Activated T-helper 2 cell treated with anti-CD3 and anti-CD28 coated beads, Interferon-gamma antibody, Interleukin-2, Interleukin-4, amounts not matched to agents 10 μg/mL and 5 μg/mL and 100 μg/mL, durations not matched to agents 14 hours and 24 hours and 36 hours (primary cell): ENCODE measurements at places on chromosomes 11 and 22.

DNA sequence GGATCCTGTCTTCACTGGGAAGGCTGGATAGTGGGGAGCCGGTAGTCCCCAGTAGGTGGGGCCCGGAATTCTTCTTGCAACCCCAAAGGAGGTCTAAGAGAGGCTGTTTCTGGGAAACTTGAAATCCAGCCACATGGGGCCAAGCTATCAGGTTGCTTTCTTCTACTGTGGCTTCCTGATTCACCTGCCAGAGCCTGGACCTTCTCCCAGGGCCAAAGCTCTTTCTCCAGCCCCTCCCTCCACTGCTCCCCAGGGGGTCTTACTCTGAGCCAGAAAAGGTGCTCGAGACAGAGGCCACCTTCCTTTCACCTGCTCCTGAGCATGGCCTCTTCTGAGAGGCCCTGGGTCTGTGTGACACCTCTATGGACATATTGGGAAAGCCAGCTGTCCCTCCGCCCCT lies 9.1 kb downstream of the TST start:
- no peak for DNase-seq

DNA sequence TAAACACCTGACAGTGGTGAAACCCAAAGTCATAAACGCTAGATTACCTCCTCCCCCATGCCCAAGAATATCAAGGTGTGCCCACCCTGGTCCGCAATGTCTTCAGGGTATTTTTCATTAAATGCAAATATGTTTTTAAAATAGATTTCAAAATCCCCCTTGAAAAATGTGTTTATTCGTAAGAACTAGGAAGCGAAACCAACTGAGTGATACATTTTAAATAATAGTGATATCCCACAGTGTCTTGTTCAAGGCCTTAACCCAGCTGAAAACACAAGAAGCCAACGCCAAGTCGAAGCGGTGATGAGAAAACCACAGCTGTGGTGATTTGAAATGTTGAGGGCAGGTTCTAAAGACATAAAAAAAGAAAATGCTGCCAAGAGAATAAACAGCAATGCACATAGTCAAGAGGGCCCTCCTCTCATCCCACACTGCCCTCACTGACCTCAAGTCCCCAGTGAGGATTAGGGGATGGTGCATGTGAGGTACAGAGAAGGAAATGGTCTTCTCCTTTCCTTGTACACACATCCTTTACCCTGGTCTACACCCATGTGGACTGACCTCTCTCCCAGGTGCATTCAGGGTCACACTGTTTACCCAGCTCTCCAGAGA lies 25.5 kb downstream of the KCNJ1 start:
- no peak for DNase-seq

DNA sequence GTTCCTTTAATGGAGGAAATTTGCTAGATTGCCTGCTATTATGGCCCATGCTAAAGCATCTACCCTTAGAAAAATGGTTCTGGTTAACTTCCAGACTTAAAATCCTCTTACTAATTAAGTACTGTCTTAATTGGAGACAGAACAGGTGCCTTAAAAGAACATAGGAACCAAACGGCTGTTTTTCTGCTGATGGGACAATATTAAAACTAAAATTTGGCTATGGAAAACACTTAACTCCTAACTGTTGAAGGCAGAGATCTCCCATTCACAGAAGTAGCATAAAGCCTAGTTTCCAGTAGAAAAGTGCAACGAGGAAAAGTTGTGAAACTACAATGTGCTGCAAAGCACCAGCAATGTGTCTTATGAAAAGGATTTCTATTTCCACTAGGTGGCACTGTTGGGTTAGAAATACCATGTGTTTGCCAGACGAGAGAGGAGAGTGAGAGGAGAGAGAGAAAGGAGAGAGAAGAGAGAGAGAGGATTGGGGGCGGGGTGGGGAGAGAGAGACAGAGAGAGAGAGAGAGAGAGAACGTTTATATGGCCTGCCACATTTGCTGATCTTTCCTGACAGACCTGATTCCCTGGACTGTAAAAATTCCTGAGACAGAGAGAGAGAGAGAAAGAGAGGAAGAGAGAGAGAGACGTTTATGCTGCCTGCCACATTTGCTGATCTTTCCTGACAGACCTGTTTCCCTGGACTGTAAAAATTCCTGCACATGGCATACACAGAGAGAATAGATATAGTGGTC lies 51.5 kb downstream of the FAM181B start:
- DNase-seq = no peak

DNA sequence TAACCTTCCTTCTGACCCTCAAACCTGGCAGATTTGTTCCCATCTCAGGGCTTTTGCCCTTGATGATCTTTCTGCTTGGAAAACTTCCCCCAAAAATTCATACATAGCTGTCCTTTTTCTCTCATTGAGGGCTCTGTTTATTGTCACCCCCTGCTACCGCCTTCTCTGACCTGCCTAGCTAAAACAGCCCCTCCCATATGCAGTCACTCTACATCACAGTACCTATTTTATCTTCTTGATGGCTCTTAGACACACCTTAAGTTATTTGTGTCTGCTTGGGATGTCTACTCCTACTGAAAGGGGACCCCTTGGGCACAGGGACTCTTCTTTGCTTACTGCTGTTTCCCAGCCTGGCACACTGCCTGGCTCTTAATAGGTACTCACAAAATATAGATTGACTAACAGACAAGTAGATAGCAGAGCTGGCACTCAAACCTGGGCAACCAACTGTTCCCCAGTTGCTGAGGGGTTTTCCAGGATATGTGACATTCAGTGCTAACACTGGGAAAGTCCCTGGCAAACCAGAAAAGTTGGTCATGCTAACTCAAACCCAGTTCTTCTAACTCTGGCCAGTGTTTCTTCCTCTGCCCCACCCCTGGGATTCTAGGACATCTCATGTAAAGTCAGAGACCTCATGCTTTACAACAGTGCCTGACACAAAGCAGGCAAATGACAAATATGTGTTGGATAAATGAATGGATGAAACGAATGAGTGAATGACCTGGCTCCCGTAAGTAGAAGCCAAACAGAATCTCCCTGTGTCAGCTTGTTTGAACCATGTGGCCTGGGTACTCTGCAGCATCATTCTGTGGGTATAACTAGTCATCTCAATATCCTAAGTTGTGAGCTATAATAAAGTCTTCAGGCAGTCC lies 19.8 kb upstream of the FJX1 start:
- DNase-seq = no peak

- DNase-seq = no peak
Observed at GRCh38 chr11:118050208-118050891, 26.5 kb upstream of the TMPRSS4 start.

- DNase-seq = no peak
Observed at GRCh38 chr11:126188332-126189108, 22.9 kb downstream of the RPUSD4 start.

GRCh38 chr11:7759010-7759409 lies 37.7 kb downstream of the OR5P2 start:
- no peak for DNase-seq

DNA sequence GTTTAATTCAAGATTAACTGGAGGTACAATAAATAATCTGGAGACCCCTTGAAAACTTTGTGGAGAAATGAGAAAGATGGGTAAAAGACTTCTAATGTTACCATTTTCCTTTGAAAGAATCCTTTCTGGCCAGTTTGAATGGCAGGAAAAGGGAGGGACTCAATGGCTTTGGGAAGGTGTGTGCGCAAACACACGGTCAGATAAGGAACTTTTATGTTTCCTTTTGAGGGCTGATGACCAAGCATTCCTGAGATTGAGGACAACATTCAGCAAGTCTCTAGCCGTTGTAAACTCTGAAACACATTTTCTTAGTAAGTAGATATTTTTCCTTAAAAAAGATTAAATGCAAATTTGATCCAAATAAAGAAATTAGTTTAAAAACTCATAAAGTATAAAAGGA lies 909.7 kb upstream of the TENM4 start:
- no peak for DNase-seq

DNA sequence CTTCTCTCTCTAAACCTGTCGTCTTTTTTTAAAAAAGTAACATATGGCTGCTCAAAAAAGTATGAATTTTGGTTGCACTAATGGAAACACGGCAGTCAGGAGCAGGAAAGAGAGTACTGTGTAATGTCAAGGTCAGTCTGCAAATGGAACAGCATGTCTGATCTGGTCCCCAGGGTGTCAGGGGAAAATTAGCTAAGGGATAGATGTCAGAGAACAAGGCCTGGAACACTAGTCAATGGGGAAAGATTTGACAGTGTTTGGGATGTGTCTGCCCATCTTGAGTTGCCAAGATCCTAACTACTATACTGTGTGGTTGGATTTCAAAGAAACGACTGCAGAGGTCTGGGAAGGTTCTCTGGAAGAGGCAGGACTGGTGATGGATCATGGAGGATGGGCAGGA lies 65.7 kb upstream of the PHOX2A start:
- no peak for DNase-seq

GRCh38 chr11:47332303-47332711 lies 20.2 kb downstream of the MYBPC3 start:
- no peak for DNase-seq

- no peak for DNase-seq
Observed at GRCh38 chr11:126601136-126601535, 245.7 kb downstream of the ST3GAL4 start.

- DNase-seq = no peak
Observed at GRCh38 chr22:25390297-25391240, 171.1 kb downstream of the CRYBB2 start.
